NCI-H524 (cell line): ENCODE measurements at places on chromosomes 12 and 14.
A peak's percentile ranks its signal among the peaks of the same experiment; 100 is the strongest.

GRCh38 chr12:27705263-27705662 is 5.4 kb upstream of the MRPS35 start:
- no peak for DNase-seq

- DNase-seq, result no peak
These were observed 19.0 kb downstream of the TWF1 start for GRCh38 chr12:43786899-43787693.

DNA sequence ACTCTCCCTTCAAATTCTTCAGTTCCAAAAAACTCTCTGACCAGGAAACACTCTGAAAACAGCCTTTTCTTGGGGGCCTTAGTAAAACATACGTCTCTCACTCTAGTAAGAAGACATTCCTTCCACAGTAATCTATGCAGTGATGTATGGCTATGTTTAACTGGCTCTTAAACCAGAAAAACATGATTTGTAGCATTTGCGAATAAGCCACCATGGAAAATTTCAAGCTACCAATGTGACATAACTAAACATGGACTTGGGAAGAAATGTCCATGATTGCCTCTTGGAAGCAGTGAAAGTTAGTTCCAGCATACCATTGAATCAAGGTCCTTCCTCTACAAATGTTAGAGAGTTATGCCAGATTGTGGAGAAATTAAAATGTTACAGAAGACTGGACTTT is 121.5 kb upstream of the ATF7IP start:
- no peak for DNase-seq

DNA sequence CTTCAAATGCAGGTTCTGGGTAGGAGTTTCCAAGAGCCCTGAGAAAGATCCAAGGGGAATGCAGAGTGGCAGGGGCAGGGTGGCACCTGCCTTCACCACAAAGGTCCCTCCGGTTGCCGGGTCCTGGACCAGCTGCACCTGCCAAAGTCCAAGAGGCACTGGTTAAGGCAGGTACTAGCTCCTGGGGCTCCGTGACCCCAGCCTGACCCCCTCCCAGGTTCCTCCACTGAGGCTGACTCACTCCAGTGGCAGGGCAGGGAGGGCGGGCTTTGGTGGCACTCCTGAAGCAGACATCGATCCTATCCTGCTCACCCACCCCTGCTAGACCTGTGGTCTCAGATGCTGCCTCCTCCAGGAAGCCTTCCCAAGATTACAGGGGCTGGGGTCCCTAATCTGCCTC is 11.4 kb downstream of the RPS6KL1 start:
- no peak for DNase-seq

- DNase-seq, result no peak
These were observed 2.7 kb upstream of the LAG3 start for GRCh38 chr12:6769666-6770065.

DNA sequence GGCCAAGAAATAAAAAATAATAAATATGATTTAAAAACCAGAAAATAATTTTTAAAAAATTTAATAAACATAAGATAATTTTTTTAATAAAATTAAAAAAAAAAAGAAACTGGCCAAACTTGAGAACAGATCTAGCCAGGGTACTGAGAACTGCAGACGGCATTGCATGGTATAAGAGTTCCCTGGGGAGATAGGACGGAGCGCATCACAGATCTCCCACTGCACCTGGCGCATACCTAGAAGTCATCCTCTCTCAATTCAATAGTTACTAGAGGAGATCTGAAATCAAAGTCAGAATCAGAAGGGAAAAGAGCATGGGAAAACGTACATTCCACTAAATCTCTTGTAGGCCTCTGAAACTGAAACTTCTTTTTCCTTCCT is 58.9 kb upstream of the BCL2L14 start:
- no peak for DNase-seq

GRCh38 chr14:56491299-56492285 is 88.0 kb upstream of the TMEM260 start:
- peak; percentile 99 for DNase-seq

DNA sequence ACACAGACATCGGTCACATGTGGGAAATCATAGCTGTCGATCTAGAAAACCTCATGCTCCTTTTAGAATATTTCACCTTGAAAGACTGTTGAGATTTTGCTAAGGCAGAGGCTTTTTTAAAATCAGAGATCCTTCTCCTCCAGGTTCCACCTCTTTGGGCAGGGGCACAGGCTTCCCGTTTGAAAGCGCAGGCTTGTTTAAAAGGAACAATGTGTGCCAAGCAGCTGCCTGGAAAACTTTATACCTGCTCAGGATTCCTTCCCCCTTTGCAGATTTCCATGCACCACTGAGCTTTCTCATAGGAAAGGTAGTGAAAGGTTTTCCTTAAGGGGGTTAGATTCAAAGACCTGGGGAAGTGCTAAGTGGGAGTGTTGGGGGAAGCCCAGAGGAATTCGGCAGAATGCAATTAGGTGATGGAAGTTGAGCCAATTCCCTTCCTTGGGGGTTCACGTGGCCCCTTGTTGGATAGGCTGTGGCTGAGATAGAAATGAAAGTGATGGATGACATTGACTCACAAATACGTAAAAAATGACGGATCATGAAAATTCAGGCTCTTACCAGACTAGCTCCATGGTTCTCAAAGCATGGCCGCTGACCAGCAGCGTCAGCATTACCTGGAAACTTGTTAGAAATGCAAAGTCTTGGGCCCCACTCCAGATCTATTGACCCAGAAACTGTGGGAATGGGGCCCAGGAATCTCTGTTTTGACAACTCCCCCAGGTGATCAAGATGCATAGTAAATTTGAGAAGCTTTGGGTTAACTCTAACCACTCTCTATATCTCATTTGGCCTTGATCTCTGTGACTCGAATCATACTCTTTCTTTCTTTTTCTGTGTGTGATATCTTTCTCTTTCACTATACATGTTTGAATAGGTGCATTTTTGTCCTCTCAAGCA is 281.4 kb upstream of the FKBP4 start:
- no peak for DNase-seq

DNA sequence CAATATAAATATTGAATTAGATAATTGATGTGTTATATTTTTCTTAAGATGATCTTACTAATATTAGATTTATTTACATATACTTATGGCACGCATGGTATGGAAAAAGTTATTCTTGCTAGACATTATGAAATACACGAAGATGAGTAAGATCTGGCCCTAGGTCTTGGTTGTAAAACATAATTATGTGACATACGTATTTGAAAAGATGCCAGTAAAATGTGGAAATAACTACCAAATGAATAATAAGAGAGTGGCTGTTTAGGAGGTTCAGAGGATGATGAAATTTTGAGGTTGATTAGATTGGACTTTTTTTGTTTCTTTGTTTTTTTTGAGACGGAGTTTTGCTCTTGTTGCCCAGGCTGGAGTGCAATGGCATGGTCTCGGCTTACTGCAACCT is 41.3 kb downstream of the FANCM start:
- no peak for DNase-seq

DNA sequence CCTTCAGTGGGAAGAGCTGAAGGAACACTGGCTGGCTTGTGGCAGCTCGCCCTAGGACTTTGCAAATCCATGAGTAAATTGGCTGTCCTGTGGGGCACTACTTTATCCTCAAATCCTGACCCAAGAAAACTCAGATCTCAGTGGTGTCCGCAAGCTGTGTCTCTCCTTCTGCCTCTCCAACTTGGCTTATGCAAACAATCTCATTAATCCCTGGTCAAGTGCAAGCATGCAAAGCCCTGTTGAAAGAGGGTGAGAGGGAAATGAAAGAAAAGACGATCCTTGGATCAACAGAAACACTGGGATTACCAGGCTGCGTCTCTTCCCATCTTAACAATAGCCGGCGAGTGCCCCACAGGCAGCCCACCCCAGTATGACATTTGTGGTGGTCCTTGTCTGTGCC is 901.6 kb downstream of the BCL11B start:
- DNase-seq, result peak; percentile 44
